Fibroblast of pulmonary artery (primary cell): ENCODE measurements at places on chromosomes 2 and 18.

DNA sequence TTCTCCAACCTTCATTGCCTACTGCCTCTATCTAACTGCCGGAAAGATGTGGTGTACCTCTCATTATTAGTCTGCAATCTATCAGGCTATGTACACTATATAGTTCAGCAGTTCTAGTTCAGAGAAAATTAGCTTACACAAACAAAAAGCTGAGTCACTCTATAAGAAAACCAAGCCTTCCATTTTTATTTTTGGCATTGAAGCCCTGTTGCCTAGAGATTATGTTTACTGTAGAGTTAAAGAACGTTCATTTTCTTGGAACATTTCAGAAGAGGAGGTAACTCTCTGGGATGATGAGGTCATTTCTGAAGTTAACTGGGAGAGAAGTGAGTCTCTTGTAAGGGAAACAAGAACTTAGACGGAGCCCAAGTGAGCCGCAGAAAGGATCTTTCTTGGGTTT is 133.5 kb downstream of the FAM124B start:
- DNase-seq: peak; percentile 93

DNA sequence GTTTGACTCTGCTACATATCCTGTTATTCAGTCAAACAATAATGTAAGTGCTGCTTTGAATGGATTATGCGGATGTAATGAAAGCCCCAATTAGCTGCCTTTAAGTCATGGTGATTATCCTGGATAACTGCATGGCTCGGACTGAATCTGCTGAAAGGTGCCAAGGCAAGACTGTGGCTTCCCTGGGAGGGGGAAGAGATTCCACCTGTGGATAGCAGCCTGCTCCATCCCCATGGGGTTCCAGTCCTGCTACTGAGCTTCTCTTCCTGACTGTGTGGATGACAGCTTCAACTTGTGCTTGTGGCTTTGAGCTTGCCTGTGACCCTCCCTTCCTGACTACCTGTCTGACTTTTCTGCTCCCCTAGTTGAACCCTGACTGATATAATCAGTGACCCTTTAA is 540.0 kb upstream of the GYPC start:
- DNase-seq: no peak

- DNase-seq: no peak
Observed at GRCh38 chr18:7735196-7735595, 168.1 kb downstream of the PTPRM start.

DNA sequence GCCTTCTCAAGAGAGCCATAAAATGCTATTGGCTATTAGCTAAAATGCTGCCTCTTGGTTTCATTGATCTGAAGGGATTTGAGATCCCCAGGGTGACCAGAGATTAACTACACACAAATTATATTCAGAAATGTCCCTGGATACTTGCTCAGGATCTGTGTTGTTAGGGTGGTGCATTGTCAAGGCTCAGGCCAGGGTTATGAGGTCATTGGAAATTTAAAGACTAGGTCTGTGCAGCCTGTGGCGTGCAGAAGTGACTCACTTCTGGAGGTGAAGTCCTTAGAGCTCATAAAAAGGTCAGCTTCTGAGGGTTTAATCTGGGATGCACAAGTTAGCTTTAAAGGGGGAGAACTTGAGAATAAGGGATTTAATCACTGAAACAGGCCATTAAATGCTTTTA is 23.5 kb downstream of the LRRTM1 start:
- no peak for DNase-seq

DNA sequence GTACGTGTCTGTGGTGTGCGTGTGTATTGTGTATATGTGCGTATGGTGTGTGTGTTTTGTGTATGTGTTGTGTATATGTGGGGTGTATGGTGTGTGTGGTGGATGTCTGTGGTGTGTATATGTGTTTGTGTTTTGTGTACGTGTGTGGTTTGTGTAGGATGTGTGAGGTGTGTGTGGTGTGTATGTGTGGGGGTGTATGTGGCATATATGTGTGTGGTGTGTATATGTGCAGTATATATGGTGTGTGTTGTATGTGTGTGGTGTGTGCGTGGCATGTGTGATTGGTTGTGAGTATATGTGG is 101.3 kb downstream of the CLIP4 start:
- DNase-seq: no peak

DNA sequence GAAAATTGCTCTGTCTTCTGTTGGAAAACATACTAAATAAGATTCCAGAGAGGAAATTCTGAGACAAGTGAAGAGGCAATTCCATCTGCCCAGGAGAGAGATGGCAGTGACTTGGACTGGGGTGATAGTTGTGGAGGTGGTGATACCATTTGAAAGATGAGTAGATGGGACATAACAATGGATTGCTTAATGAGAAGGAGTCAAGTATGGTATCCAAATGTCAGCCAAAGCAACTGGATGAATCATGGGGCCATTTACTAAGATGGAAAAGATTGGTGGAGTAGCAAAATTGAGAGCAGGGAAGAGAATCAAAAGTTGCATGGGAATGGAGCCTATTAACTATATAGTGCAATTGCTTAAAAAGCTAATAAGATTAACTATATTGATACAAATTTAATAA is 222.1 kb downstream of the ETAA1 start:
- DNase-seq: no peak

- DNase-seq: no peak
Observed at GRCh38 chr2:236075802-236076201, 92.4 kb downstream of the GBX2 start.

DNA sequence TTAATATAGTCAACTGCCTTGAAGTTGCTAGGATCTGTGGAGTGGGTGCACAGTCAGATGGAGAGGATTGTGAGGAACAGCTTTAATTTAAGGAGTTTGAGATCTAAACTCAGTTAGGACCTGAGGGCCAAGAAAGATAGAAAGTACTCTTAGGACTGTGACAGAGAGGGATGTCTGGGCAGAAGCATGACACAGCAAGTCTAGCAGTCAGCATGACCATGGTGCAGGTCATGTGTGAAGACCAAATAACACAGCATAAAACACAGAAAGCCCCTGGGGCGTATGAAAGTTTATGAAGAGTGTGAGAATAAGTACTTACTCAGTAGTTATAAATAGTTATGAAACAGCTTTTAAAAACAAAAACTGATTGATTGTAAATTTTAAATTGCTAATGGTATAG is 107.2 kb downstream of the GALNT1 start:
- no peak for DNase-seq

DNA sequence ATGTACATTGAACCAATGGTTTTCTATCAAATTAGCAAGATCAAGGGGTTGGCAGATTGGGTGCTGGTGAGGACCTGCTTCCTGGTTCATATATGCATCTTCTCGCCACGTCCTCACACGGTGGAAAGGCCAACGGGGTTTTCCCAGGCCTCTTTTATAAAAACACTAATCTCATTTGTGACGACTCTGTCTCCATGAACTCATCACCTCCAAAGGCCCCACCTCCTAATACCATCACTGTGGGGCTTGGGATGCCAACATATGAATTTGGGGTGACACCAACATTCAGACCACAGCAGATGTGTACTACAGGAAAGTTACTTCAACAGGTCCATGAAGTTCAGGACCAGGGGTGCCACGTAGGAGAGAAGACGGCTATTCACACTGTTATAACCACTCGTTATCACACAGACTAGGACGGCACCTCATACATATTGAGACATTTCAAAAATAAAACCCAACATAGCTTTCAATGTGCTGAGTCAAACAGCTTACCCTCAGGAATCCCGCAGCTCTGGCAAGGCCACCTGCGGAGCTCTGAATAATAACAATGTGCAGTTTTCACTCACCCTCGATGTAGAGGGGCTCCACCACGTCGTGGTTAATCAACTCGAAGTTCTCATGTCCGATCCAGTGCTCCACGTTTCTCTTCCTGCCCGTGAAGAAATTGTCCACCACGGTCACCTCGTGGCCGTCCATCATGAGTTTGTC is 49.3 kb downstream of the UXS1 start:
- DNase-seq: no peak

GRCh38 chr2:167794554-167795255 is 452.7 kb downstream of the STK39 start:
- DNase-seq: no peak
